Activated T-cell treated with anti-CD3 and anti-CD28 coated beads, Interleukin-2, amount 50 U/mL, for 48 hours (primary cell): ENCODE measurements at places on chromosomes 6 and 20.

- DNase-seq, result peak; percentile 20
Observed at GRCh38 chr20:58127701-58128111, 100.7 kb downstream of the ANKRD60 start.

DNA sequence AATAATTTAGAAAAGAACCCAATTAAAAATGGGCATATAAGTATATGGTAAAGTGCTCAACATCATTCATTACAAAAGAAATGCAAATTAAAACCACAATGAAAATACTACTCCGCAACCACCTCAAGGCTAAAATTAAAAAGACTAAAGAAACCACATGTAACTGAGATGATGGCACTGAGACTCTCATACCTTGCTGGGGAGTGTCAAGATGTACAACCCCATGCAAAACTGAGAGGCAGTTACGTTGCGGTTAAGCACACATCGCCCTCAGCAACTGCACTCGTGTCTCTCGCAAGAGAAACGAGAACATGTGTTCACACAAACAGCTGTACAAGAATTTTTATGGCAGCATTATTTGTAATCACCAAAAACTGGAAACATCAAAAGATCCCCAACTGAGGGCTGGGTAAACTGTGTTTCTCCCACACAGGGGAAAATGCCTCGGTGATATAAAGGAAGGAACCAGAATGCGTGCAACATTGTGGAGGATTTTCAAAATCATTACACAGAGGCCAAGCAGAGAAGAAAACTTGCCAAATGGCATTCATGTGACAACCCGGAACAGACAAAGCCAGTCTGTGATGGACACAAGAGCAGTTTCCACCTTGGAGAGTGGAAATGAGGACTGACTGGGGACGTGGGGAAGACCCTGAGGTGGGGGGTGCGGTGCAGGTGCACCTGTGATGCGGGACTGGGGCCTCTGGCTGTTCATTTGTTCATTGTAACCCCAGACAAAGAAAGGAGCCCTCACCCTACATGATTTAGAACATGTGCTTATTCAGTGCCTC lies 144.9 kb downstream of the WDR27 start:
- peak; percentile 52 for DNase-seq

DNA sequence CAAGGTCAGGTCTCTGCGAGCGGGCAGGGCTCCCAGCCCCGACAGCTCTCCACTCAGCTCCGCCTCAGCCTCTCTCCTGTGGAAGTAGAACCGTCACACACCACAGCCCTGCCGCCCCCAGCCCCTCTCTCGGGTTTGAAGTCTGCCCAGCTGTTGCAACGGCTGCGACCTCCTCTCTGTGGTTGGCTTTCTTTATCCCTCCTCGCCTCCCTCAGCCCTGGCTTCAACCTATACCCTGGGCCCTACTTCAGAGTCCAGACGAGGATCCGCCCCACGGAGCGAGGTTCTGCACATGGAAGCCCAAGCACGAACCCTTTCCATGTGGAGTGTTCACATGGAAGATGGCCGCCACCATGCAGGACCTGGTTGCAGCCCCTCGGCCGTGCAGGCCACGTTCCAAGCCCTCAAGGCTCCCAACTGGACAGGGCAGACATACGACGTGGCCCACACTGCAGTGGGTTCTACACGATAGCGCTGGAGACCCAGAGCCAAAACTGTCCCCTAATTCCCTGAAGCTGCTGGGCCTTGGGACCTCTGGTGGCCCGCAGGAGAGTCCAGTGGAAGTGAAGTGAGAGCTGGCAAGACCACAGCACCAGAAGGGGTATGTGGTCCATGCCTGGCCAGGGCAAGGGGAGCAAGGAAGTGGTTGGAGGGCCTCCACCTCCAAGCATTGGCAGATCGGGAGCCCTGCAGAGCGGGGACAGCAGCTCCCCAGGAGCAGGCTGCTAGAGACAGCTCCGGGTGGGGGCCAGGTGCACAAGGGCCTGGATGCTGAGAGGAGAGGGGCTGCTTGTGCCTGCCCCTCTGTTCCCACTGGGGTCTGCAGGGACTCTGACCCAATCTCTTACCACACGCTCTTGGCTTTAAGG lies 69.8 kb downstream of the GINS1 start:
- no peak for DNase-seq

DNA sequence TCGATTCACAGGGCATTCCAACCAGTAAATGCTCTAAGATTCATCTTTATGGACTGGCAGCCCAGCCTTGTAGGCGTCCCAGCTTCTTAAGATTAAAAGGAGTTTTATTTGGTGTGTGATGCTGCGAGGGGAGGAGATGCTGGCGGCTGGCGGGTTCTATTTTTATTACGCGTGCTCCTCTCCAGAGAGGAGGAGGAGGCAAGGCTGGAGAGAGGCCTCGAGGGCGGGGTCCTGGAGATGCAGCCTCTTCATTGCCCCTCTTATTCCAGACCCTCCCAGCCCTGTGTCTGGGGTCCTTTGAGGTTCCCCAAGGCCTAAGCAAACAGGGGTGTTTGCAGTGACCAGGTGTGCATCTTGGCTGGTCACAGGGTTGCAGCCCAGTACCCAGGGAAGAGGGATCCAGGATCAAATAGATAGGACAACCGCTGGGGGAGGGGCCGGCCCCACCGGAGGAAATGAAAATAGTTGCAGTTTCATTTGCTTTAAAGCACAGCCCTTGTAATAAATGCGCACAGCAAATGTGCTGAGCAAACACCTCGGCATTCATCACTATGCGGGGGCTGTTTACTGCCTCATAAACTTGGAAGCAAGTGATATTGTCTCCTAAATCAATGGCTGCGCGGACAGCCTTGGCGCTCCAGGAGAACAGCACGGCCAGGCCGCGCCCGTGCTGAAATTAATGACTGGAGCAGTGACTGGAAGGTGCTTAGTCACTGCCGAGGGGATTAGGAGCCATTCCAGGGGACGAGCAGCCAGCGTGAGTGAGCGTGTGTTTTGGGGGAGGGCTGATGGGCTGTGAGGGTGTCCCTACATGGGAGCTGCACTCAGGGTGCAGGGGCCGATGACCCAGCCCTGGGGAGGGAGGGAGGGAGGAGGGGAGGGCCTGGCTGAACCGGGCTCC lies 83.0 kb downstream of the TMEM242 start:
- DNase-seq, result no peak

DNA sequence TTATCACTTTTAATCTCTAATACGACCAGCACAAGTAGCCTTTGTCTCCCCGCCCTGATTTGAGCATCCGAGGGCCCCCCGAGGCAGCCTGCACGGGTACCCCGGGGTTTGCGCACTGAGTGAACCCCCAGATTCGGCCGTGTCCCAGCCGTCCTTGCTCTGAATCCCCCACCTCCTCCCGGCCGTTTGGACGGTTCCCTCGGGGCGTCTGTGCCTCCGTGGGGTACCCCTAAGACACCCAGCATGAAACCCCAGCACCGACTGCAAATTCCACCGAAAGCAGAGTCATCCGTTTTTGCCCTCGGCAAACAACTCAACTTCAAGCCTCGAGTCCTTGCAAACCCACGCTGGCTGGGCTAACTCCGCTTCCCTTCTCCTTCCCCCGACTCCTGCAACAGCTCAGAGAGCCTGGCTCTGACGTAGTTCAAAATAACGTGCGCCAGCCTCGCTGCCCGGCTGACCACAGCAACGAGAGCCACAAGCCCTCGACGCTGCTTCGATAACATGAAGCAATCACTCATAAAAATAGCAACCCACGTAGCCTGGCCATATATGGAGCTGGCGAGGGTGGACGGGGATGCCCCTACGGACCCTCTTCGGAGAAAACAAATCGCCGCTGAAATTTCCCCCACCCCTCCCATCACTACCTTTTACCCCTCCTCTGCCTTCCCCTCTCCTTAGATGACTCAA lies 764 bp upstream of the SNAP25 start:
- DNase-seq, result peak; percentile 31

- no peak for DNase-seq
Observed at GRCh38 chr20:38859070-38859690, 53.7 kb downstream of the PPP1R16B start.

- no peak for DNase-seq
Observed at GRCh38 chr20:40575851-40576250, 113.2 kb downstream of the MAFB start.

DNA sequence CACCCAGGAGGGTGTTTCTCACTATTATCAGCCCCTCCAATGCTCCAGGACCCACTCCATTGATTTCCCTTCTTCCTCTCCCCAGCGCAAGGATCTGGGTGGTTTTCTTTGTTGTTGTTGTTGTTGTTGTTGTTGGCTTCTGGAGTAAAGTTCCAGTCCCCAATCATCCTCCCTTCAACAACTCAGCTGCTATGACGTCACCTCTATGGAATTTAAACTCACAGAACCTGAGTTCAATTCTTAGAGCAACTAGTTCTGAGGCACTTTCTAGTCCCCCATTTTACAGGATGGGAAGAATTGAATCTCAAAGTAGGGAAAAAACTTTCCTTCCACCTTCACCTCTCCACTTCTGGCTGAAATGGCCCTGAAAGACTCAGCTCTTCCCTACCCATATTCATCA lies 9.7 kb upstream of the WFDC8 start:
- DNase-seq, result no peak

GRCh38 chr6:32082935-32083334 lies 26.2 kb downstream of the TNXB start:
- no peak for DNase-seq

DNA sequence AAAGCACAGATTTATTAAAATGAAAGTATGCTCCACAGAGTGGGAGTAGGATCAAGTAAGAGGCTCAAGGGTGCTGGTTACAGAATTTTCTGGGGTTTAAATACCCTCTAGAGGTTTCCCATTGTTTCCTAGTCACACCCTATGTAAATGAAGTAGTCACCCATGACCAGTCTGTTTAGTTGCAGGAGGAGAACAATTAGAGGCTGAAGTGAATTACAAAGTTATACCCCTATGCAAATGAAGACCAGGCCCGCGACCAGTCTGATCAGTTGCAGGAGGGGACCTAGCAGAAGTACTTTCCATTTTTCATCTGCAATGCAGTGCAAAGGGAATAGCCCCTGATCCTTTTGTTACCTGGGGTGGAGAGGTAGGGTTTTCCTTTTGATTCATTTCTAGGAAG lies 11.8 kb upstream of the FILIP1 start:
- no peak for DNase-seq

- no peak for DNase-seq
Observed at GRCh38 chr6:168542301-168542700, 101.3 kb downstream of the SMOC2 start.

DNA sequence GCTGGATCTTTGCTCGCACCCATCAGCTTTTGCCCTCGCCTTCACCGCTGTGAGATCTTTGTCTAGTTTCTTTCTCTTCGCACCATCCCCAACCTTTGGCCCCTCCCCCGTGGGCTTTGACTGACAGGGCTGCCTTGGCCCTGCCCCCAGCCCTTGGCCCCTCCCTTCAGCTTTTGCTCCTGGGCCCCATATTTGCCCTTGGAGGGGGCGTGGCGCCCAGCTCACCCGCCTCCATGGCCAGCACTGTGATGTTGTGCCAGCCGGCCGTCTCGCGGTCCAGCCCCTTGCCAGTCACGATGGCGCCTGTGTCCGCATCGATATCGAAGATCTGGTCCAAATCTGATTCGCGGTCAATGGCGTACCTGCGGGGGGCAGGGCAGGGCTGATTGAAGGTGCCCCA lies 81.1 kb downstream of the CD40 start:
- peak; percentile 50 for DNase-seq

DNA sequence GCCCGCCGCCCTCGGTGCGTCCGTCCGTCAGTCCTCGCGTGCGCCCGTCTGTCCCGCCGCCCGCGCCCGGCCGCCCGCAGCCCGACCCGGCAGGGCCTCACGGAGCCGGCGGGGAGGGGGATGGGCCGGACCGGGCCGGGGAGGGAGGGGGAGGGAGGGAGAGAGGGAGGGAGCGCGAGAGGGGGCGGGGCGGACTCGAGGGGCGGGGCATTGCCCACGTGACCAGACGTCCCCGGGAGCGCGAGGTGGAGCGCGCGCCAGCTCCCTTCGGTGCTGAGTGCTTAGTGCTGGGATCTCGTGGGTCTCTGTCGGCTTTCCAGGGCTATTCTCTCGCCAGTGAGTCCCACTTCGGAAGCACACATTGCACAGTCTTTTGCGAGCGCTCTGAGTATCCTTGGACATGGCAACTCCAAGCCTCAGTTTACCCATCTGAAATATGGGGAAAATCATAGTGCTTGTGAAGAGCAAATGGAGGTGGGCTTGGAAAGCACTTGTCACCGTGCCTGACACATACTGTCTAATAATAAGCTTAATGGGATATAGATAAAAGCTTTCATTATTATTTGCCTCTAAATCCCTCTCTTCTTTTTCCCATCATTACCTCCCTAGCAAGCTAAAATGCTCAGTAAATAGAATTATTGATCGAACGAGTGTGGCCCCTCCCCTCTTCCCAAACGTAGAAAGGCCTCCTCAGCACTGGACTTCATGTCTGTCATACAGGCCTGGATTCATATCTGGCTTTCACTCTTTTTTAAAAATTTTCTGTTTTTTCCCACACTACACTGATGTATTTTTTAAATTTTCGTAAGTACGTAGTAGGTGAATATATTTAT lies at the start of gene NCOA6:
TSS of gene NCOA6 (minus strand) at position 122 of the 833 bp plus-strand sequence. CDS start 43,296 bp downstream, outside the sequence.
- DNase-seq, result peak; percentile 86

DNA sequence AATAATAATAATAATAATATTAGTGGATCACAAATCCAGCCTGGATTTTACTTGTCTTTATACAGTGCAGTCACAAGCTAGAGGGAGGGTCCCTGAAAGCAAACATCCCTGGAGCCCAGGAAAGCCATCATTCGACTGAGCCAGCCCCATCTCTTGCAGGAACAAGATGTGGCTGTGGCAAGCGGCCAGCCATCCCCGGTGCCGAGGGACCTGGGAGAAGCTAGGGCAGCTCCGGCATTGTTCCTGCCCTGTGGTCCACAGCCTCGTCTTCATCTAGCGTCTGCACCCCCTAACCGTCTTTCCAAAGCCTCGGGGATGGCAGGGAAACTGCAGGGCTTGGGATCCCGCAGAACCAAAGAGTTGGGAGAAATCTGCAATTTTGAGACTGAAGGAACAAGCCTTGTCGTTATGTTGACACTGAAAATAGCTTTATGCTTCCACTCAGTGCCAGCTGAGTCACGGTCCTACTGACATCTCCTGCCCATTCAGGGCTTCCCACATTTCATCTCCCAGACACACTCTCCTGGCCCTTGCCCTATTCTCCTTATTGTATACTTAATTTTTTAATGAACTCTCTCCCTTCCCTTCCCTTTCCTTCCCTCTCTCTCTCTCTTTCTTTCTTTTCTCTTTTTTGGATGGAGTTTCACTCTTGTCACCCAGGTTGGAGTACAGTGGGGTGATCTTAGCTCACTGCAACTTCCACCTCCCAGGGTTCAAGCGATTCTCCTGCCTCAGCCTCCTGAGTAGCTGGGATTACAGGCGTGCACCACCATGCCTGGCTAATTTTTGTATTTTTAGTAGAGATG lies 62.5 kb upstream of the ZNFX1 start:
- DNase-seq, result no peak

DNA sequence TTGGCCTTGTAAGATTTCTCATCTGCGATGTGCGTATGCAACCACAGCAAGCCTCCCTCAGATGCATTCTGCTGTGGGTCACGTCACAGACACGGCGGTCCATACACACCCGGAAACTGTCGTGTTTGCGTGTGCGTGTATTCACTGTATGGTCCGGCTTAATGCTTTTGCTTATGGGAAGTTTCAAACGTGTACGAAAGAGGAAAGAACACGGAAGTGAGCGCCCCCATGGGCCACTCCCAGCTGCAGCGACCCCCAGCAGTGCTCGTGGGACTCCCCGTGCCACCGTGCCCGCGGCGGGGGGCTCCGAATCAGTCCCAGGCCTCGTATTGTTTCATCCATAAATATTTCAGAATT lies 10.2 kb downstream of the DLL1 start:
- no peak for DNase-seq

GRCh38 chr6:105932440-105932839 lies 153.7 kb upstream of the PRDM1 start:
- no peak for DNase-seq

GRCh38 chr6:139777202-139777970 lies 402.9 kb upstream of the CITED2 start:
- no peak for DNase-seq

GRCh38 chr20:62860391-62860923 lies 1.2 kb downstream of the TCFL5 start:
- no peak for DNase-seq
